Stimulated activated CD8-positive, alpha-beta memory T cell treated with anti-CD3 and anti-CD28 coated beads, Interleukin-2, amount 100 ng/mL, for 1 hour (primary cell): ENCODE measurements at places on chromosomes 6 and 20.

DNA sequence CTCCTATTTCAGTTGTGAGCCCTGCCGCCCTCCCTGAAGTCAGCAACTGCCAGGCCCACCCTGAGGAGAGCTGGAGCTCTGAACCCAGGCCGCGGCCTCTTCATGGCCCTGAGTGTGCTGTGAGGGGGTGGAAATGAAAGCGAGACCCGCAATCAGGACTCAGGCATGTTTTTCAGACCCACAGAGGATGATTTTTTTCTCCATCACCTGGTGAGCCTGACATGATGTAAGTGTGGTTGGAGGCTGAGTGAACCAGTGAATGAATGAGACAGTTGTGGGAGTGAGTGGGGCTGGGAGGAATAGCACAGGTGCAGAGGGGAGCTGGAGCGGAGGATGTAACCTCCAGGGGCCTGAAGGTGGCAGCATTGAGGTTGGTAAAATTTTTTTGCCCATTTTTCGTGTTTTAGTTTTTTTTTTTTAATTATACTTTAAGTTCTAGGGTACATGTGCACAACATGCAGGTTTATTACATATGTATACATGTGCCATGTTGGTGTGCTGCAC is 18.3 kb downstream of the RAET1L start:
- no peak for DNase-seq

DNA sequence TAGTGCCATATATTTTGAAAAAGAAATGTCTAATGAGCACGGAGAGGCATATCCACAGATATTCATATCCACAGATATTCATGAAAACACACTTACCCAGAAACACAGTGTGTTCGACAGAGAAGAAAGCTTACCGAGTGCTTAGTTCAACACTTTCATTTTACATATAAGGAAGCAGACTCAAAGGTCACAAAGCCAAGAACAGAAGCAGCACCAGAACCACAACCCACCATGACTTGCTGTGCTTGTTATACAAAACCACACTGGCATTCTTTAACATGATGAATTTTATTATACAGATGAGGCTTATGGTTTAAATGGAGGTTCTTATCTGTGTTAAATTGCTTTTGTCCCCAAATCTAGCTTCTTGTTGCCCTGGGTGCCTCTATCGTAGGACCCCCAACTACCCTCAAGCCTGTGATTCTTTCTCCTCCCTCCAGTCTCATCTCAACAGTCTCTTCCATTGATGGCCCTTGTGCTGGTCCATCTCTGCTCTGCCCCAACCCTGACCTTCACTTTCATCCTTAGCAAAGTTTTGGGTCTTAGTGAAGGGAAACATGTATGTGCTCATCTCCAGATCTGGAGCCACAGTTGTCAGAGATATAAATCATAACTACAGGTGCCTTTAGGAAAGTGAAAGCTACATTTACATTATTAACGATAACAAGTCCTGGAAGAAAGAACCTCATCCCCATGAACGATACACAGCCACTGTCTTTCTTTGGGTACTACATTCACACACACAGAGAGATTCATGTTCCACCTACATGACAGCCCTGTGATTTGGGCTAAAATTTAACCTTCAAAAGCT is 40.0 kb downstream of the SF3B5 start:
- DNase-seq: no peak

- DNase-seq: no peak
These were observed 42.1 kb upstream of the BTN3A2 start for GRCh38 chr6:26322645-26323482.

DNA sequence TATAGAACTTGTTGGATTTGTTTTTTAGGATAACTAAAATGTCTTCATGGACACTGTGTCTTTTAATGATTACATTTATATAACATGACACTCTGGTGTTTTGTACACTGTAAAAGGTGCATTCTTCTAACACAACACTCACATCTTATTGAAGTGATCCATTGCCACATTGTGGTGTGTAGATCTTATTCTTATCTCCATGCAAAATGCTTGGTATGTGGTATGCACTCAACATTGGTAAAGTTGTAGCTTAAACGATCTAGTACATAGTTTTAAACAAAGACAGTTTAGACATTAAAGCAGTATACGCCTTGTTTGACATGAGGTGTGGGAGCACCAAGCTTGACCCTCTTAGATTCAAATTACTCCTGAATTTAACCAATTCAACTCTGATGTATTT is 84.7 kb downstream of the SASH1 start:
- no peak for DNase-seq

DNA sequence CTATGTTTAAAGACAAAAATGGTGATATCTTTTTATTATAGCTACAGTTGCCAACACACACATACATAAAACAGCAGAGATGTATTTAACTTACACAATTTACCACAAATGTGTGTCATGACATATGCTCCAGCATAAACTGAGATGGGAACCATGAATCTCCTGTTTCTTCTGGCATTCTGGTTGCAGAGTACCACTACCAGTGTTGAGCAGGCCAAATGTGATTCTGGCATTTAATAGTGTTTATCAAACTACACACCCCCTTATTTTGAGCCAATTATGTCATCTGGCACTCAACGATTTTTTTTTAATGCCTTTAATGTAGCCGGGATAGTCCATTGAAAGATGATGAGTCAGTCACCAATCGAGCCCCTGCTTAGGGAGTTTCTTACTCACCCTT is 59.0 kb upstream of the TPD52L1 start:
- DNase-seq: no peak

DNA sequence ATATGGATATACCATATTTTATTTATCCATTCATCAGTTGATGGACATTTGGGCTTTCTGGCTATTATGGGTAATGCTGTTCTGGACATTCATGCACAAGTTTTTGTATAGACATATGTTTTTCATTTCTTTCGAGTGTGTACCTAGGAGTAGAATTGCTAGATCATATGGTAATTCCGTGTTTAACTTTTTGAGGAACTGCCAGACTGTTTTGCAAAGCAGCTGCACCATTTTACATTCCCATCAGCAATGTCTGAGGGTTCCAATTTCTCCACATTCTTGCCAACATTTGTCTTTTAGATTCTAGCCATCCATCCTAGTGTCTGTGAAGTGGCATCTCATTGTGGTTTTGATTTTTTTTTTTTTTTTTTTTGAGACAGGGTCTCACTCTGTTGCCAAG is 20.8 kb downstream of the SRC start:
- no peak for DNase-seq

DNA sequence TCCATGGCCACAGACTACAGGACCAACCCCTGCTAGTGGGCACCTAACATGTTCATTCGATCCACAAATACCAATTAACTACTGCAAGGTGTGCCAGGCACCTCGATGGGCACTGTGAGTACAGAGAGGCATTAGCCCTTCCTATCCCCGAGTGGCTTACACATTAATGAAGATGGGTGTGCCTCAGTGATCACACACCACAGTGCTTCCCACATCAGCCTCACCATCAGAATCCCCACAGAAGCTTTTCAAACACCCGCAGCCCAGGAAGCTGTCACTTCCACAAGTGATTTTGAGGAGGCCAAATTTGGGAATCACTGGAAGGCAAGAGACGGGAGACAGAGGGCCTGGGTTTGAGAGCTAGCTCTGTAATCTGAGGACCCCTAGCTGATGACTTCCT is 23.7 kb downstream of the EZR start:
- no peak for DNase-seq

GRCh38 chr6:42403421-42403820 is 48.3 kb downstream of the TRERF1 start:
- no peak for DNase-seq

DNA sequence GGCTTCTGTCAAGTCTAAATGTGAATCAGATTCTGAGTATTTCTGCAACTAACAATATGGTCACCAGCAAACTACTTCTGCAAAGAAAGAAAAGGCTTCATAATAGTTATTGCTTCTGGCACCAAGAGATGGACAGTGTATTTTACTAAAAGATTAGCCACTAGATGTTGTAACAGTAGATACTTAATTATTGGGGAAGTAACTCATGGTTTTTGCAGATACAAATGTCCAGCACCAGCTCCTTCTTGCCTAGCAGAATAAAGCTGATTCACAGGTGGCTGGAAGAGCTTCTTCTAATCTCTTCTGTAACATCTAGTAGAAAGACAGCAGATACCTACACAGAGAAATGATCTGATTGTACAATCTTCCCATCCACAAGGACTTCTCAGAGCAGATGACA is 21.2 kb downstream of the ATXN1 start:
- DNase-seq: no peak

- no peak for DNase-seq
These were observed 61.5 kb upstream of the UNC93A start for GRCh38 chr6:167229586-167229985.

- DNase-seq: no peak
These were observed 164.1 kb upstream of the ECI2 start for GRCh38 chr6:4299476-4299875.

- no peak for DNase-seq
These were observed 77.2 kb downstream of the TMEM242 start for GRCh38 chr6:157246048-157246630.

- DNase-seq: no peak
These were observed 379.0 kb downstream of the EPHA7 start for GRCh38 chr6:93040375-93040774.

DNA sequence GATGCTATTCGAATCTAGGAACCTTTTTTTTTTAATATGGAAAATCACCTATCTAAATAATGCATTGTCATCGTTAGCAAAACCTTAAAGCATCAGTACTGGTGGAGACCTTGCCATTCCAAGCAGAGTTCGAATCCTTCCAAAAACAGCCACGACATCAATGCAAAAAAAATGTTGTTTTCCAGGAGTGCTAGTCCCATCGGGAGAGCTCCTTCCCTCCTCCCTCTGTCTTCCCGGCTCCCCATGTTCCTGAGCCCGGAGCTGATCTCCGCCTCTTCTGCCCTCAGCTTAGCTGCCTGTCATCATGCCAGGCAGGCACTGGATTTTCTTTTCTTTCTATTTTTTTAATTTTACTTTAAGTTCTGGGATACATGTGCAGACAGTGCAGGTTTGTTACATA is 153.6 kb upstream of the QKI start:
- DNase-seq: no peak

DNA sequence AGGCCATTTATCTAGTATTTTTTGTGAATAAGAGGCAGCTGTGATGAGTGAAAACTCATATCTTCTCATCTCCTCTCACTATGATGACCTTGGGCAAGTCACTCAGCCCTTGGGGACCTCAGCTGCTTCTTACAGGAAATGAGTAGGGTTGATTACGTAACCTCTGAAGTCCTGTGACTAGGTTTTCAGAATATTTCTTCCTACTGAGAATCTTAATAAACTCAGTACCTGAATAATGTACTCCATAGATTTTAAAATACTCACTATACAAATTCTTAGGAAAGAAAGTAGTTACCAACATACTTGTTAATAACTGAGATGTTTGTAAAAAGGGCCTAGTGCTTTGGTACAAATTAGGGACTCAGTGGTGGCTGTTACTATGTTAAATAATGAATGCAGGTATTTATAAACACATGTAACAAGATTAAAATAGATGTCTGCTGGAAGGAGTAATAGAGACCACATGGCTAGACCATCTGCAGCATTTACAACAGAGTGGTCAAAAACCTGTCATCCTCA is 60.9 kb downstream of the RPRD1B start:
- DNase-seq: no peak

DNA sequence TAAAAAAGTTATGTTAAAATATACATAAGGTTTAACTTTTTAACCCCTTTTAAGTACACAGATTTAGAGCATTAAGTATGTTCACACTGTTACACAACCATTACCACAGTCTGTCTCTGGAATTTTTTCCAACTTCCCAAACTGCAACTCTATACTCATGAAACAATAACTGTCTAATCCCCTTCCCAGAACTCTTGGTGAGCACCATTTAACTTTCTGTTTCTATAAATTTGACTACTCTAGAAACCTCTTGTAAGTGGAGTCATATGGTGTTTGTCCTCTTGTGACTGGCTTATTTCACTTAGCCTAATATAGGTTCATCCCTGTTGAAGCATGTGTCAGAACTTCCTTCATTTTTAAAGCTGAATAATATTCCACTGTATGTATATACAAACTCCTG is 98.1 kb downstream of the MAP3K7 start:
- DNase-seq: no peak

- DNase-seq: no peak
These were observed 35.3 kb downstream of the TGM3 start for GRCh38 chr20:2331106-2331505.

DNA sequence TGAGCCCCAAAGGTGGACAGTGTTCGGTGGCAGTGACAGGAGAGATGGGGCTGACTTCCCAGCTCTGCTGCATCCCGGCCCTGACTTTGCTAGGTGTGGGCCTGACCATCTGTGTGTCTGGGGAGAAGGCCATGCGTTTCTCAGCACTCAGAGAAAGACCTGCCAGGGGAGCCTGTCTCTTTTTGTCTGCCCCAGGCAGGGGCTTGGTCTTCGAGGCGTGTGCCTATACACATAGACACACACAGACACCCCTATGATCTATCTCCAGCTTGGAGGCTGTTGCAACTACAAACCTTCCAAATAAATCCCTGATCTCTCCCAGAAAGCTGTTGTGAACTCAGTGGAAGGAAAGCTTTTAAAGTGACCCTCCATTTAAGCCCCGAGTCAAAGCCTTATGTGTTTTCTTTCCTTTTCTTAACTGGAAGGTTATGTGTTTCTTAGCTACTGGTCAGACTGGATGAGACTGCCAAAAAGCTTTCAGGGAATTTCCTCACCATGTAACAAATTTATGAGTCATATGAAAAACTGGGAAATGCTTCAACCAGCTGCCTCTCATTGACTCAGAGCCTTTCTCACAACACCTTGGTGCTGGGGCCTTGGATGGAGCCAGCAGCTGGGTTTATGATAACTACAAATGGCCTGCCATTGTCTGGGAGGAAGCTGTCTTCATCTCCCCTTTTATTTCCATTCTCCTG is 102.6 kb downstream of the CDC5L start:
- no peak for DNase-seq

DNA sequence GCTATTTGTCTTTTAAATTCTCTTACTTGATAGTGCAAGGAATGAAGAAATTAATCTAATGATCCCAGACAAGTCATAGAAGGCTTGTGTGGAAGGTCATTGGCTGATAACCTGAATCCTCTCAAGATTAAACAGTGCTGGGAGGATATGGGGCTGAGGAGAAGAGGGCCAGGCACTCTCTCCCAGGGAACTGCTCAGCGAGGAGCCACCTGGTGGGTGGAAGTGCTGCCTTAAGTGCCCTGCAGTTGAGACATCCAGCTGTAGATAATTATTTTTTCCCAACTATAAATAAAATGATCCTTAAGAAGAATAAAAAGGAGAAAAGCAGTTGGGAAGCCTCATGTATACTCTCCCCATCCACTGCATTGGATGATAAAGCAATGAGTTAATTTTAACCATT is 47.9 kb downstream of the BTBD3 start:
- no peak for DNase-seq

GRCh38 chr6:30688569-30688968 is 2.1 kb upstream of the PPP1R18 start:
- DNase-seq: no peak

GRCh38 chr6:3376893-3377535 is 79.8 kb downstream of the SLC22A23 start:
- no peak for DNase-seq

DNA sequence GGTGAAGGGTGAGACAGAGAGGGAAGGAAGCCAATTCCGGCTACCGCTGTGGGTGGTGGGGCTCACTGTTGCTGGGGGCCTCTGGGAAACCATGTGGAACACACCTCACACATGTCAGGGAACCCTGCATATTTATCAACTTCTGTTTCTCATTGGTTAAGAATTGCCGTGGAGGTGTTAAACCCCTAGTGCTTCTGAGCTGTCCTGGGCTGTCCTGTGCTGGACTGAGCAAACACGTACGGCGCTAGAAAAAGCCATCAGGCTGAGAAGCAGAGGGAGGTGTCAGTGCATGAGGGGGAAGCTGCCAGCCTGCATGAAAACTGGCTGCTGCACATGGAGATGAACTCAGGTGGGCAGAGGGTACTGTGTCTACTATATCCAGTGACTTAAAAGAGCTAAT is 103.9 kb upstream of the JAG1 start:
- DNase-seq: no peak
